Stimulated activated CD4-positive, alpha-beta T cell treated with anti-CD3 and anti-CD28 coated beads, Interleukin-2, amount 100 ng/mL, for 24 hours (primary cell): ENCODE measurements at places on chromosomes 7 and 10.
A peak's percentile ranks its signal among the peaks of the same experiment; 100 is the strongest.

DNA sequence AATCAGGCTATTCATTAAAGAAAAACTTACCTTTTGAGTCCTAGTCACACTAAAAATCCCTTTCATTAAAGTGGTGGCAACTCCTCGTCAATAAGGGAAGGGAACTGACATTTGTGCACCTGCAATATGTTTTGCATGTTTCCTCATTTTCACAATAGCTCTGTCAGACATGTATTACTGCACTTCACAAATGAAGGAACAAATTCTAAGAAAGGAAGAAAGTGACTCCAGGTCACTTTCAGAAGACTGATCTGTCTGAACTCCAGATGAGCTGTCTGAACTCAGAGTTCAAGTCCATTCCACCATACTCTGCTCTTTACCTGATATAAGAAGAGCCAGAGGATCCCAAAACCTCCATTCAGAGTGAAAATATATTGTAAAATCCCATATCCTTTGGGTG is 50.3 kb upstream of the GSAP start:
- DNase-seq: no peak

GRCh38 chr10:78764436-78764835 is 304.3 kb upstream of the ZMIZ1 start:
- no peak for DNase-seq

DNA sequence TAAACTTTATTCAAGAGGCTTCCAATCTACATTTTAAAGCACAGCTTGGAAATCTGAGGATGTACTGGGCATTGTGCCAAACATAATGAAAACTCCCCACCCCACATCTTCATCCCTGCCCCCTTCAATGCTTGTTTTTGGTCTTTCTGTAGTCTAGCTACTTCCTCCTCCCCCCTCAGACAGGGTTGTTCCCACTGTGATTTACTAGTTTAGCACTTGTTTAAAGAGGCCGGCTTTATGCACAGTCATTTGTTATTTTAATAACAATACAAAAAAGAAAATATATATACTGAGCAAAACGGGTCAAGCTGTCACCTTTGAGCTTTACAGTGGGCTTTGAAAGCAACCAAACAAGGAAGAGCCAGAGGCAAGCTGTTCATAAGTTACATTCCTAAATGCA is 132.6 kb downstream of the CHRM2 start:
- DNase-seq: no peak

DNA sequence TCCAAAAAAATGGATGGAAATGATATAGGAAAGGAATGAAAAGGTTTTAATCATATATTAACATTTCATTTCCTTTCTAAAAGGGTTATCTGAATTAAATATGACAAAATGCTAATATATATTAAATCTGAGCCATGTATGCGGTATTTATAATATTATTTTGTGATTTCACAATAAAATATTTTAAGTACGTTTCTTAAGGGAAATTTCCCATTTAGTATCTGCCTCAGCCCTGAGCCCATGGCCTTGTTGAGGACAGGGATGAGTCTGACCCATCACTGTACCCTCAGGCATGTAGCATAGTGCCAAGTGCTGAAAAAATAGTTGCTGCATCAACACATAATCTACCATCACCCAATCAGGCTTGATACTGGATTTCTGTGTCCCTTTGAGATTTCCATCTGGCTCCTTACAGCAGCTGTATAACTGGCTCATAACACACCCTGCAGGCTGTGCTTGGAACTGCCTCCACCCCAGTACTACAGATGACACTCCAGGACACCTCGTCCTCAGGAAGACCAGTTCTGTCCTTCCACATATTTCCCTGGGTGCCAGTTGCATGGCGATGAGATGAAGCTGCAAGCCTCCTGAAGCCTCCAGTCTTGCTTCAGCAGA is 59.4 kb upstream of the ASAH2 start:
- DNase-seq: peak; percentile 30

DNA sequence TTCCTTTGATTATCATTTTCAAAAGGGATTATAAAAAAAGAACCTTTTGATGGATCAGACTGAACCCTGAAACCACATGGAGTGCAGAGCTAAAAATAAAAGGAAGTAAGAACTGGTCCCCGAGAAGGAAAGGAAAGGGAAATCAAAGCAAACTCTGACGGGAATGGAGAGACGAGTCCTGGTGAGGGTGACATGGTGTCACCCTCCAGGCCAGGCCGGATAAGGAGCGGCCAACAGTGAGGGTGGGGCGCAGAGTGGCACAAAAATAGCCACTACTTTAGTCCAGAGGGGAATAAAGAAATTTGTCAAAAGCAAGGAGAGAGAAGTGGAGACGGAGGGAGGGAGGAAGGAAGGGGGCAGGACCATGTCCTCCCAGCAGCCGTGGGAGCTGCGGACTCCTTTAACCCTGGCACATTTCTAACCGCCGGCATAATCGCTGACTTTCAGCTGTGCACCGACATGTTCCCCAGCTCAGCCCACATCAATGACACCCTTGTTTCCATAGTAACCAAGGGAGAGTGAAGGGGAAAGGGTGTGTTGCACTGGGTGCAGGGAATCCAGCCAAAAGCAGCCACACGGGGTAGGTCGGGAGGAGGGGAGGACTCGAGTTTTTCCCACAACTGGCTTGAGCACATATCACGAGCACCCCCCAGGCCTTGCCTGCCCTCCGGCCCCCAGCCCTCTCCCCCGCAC is 29.7 kb downstream of the TRIM8 start:
- peak; percentile 63 for DNase-seq

GRCh38 chr10:10330418-10330817 is 687.3 kb upstream of the CELF2 start:
- no peak for DNase-seq

- DNase-seq: no peak
Measured at GRCh38 chr7:124033807-124034753, 1.2 kb upstream of the TMEM229A start.

- no peak for DNase-seq
Measured at GRCh38 chr10:96327462-96327861, 23.2 kb downstream of the DNTT start.

DNA sequence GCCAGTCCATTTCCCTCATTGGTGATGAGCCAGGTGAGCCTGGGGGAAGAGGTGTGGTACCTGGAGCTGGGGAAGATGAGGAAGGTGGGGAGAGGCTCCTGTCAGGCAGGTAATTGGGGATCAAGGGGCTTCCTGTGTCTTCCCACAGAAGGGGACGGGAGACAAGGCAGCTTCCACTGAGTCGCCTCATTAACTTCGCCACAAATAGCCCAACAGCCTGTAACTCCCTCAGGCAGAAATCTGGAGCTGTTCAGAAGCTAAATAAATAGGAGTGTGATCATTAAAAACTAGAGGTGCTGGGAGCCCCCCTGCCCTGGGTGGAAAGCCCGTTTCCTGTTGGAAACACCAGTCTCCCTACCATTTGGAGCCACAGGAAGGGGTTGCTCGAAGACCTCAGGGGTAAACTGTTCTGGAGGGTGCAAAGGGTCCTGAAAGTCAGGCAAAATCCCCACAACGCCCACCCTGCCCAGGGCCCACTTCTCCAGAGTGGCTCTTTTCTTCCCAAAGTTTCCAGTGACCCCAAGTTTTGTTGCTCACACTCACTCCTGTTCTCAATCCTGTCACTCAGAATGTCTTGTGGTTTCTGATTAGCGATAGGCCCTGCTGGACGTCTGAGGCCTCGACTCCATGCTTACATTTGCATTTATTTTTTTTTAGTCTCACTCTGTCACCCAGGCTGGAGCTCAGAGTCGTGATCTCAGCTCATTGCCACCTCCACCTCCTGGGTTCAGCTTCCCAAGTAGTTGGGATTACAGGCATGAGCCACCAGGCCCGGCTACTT is 25.7 kb downstream of the UNC5B start:
- no peak for DNase-seq

GRCh38 chr7:2632733-2633537 is 1.1 kb downstream of the TTYH3 start:
- peak; percentile 57 for DNase-seq

- no peak for DNase-seq
Measured at GRCh38 chr10:120813085-120813484, 38.1 kb upstream of the WDR11 start.

- DNase-seq: no peak
Measured at GRCh38 chr7:80036107-80036506, 98.5 kb upstream of the GNAI1 start.

- no peak for DNase-seq
Measured at GRCh38 chr10:8048281-8049008, 6.0 kb upstream of the GATA3 start.

DNA sequence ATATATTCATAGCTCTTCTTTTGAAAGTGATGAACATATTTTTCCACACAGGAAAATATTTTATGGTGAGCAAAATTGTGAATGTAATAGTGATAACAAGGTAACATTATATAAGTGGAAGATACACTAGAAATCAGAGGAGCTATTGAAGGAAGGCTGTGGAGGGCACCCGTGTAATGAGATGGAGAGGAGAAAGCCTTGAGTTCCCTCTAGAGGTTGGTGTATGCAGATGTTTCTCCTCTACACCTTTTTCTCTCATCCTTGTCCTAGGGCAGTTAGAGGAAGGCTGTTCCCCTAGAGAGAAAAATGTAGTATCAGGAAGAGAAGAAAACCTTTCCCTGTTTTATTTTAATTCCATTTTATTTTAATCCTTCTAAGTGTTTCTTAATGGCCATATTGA is 54.6 kb upstream of the NRG3 start:
- no peak for DNase-seq

GRCh38 chr10:119469846-119470245 is 72.7 kb downstream of the RGS10 start:
- no peak for DNase-seq

DNA sequence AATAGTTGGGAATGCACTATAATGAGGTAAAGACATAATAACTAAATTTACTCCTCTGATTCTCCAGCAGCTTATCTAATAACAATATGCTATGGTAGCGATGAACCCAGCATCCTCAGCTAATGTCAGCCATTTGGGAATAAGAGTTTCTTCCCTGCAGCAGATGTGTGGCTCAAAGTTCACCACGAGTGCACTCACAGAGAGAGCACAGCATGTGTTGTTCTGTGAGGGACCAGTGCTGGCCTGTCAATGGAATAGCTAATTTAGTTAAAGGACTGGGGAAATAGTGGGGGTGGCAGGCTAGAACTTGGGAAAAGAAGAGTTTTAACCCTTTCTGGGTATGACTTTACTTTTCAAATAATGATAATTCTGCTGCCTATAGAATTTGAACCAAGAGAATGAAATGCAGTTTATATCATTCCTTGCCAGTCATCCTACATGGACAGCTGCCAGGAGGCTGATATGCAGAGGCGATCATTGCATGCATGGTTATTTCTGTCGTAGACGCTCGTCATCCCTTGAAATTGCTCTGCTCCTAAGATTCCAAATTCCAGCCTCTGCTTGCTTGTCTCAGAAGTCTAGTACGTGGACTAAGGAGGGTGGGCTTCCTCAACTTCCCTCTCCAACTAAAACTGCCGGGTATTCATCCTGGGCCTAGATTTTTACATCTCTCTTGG is 355.6 kb downstream of the RNLS start:
- no peak for DNase-seq

DNA sequence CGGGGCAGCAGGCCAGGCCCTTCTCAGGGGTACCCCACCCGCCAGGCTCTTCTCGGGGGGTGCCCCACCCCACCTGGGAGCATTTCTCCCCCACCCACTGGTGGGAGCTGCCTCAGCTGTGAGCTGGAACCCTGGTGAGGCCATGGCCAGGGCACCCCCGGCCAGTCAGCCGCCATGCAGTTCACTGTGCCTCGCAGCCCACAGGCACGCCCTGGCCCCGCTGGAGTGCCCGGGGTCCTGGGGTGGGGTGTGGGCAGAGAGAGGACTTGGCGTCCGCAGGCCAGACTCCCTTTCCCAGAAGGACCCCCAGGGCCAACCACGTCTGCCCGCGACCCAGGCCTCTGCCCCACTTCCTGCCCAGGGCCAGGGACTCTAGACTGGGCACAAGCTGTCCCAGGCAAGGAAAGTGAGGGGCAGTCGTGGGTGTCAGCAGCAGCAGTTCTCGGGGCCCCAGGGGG is 13.1 kb downstream of the DPYSL4 start:
- DNase-seq: no peak

DNA sequence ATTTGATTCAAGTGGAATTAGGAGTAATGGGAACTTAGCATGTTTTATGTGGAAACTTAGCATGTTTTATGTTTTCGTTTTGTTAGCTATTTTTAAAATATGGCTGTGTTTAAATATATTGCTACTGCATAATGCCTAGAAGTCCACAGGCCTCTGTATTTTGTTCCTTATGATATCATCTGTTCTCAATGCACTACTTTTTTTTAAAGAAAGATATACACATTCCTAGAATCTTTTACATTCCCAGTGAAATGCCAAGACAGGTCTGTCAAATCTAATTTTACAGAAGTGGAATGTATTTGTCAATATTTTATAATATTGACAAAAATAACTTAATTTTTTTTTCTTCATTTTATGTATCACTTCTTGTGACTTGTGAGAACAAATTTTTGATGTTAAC is 51.6 kb downstream of the ST7 start:
- DNase-seq: no peak

DNA sequence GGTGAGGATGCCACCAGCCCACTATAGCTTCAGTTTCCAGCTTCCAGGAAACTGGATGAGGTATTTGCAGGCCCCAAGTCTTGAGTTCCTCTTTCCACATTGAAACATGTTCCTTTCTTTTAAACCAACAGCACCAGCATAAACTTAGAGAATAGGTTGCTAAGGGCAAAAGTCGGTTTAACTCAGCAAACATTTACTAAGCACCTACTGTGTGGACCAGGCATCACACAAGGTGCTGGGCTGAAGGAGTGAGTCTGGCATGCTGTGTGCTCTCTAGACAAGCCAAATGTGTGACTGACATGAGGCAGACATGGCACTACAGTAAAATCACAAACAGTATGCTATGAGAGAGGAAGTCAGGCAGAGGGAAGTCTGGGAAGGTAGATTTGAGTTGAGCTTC is 11.0 kb upstream of the RASSF4 start:
- DNase-seq: no peak
